ENCODE measurements at places on chromosomes 6 and 20.

DNA sequence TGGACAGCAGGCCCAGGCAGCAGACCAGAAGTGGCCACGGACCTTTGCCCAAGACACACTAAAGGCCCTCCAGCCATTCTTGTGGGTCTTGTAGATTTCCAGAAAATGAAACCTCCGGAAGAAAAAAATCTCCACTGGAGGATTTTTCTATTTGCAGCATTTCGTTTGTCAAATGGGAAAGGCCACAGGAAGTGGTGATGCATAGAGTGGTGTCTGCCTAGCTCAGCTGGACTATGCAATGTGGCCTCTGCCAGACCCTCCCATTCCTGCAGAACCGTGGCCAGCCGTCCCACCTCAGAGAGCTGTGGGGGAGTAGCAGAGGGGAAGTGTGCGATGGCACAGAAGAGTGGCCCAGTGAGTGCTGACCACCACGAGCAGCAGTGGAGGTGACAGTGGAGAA lies 24.0 kb upstream of the INSM1 start:
- DNase-seq = no peak

- no peak for DNase-seq
Measured at GRCh38 chr20:37356387-37356786, 10.4 kb downstream of the SRC start.

DNA sequence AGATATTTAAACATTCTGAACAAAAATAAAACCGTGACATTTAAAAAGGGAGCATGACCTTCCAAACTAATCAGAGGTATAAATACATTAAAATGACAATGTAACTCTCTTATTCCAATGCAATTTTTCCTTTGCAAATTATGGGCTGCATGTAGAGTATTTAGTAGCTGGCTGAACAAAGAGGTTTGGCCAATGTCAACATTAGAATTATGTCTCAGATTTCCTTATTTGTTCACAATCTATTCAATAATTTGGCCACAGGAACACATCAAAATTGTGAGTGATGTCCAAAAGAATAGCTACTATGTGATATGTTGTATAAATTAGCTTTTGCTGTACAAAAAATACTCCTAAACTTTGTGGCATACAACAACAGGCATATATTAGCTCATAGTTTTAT lies 580.0 kb upstream of the MARCKS start:
- DNase-seq = no peak

DNA sequence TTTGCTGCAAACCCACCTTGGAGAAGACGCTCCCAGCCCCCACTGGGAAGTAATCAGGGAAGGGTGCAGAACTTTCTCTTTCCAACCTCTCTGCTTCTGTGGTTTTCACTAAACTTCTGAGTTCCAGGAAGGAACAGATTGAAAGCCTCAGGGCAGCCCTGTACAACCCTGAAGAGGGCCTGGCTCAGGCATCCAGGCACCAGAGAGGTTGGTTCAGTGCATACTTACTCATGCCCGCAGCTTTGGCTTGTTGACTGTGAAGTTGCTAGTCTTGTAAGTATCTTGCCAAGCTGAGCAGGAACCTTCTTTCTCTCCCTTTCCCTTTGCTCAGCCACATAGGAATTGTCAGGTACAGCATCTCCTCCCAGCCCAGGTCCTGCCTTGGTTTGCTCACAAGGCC lies 272.2 kb upstream of the FOXQ1 start:
- DNase-seq = no peak

GRCh38 chr6:164693944-164694343 lies 615.5 kb downstream of the C6orf118 start:
- no peak for DNase-seq

DNA sequence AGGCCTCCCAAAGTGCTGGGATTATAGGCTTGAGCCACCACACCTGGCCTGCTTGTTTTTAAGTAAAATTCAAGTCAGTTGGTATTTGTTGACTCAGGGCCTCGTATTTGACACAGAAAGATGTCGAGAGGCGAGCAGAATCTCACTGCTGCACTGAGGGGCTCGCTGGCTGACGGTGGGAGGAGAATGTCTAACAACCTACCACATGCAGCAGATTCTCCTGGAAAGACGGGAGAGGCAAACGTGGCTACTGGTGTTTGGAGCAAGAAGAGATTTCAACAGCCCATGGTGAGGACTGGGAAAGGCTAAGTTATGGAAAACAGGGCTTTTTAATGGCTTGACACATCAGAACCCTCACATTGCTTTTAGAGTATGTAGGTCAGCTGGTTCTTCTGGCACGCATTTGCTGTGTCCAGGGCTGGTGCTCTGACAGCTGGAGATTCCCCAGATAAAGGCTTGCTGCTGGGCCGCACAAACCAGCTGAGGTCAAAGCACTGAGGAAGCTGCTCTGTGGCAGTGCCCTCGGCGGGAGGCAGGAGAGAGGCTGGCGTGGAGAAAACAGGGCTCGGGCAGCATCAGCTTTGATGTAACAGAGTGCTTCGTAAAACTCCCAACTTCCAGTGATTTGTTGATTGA lies 84.2 kb upstream of the FRMD1 start:
- no peak for DNase-seq
